Fibroblast of skin of left biceps (primary cell): ENCODE measurements at places on chromosomes 1 and 21.

DNA sequence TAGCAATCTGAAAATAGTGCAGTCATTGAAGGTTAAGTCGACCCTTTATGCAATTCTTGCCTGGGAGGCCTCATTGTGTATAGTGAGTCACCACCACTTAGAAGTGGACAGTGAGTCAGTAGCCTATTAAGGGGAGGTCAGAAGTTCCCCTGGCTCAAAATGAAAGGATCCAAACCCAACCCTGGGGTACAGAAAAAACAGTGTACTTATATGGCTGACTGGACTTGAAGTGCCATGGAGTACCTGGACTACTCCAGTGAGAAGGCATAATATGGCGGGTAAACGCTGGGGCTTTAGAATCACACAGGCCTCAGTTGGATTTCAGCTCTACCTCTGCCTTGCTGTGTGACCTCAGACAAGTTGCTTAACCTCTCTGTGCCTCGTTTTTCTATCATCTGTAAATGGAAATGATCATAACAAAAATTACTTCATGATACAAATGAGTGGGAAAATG, 2.2 kb upstream of the BCL9 start:
- no peak for DNase-seq

GRCh38 chr1:245710961-245711903, 556.4 kb downstream of the KIF26B start:
- no peak for DNase-seq

- no peak for DNase-seq
These were observed 32.4 kb upstream of the CTTNBP2NL start for GRCh38 chr1:112363636-112364035.

GRCh38 chr1:218164930-218165700, 120.0 kb upstream of the RRP15 start:
- DNase-seq: no peak

DNA sequence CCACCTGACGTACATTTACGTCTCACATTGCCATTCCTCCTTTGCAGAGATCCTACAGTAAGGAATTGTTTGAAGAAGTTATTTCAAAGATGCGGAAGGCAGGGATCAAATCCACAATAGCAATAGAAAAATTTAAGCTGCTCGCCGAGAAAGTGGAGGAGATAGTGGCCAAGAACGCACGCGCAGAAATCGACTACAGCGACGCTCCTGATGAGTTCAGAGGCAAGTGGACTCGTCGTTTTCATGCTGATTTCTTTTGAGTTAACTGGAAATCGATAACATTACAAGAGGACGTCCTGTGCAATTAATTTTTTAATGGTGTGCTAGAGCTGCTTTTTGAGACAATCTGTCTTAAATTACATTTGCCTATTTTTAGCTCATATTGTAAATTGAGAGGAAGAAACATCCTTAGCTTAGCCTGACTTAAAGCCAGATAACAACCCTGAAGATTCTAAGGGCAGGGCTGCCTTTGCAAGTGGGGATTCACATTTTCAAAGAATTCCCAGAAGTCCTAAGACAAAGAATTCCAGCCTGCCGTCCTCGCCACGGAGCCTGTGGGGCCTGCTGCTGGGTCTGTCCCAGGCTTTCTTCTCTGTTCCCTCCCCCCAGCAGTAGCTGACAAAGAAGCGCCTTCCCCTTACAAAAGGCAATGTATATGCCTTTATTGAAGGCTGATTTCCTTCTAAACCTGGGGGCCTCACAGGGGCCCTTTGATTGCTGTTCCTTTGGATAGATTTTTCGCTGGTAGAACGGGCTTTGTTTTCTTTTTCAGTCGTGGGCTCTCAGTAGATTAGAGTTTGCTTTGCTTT, 31.6 kb upstream of the KIF1B start:
- no peak for DNase-seq
